ENCODE measurements at places on chromosomes 5 and 9.

DNA sequence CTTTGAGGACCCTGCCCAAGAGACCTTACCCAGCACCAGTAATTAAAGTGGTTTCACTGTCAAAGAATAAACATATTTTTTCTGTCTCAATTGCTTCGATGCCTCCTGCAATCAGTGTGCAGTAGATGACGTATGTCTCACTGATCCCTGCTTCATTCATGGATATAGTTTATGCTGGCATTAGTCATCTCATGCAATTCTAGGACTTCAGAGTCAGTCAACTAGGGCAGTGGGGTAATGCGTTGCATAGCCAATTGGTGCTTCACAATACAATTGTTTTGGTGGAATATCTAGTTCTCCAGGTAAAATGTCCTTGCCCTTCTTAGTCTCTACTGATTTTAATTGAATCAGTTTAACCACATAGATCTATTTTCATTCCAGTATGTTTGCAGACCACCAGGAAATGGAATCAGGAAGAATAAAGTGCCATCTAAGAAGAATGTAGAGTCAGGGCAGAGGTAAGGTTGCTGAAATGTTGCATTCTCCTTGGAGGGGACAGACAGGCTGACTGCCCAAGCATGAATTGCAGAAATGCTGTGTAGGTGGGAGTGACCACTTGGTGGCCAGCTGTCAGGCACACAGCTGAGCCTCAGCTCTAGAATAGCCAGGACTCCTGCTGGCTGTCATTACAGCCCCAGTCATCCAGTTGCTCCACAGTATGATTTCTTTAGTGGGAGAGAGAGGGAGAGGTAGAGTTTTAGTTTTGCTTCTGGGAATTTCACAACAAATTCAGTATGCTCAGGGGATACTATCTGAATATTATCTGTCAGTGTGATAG lies 73.5 kb upstream of the MEGF10 start:
- H3K27ac ChIP-seq = no peak overlapping the region
- peaks cover 8% of the 10 kb centered on the region for H3K4me1 ChIP-seq
- H3K36me3 ChIP-seq = no peaks in the 10 kb centered on the region
- no peak overlapping the region for H3K4me3 ChIP-seq

DNA sequence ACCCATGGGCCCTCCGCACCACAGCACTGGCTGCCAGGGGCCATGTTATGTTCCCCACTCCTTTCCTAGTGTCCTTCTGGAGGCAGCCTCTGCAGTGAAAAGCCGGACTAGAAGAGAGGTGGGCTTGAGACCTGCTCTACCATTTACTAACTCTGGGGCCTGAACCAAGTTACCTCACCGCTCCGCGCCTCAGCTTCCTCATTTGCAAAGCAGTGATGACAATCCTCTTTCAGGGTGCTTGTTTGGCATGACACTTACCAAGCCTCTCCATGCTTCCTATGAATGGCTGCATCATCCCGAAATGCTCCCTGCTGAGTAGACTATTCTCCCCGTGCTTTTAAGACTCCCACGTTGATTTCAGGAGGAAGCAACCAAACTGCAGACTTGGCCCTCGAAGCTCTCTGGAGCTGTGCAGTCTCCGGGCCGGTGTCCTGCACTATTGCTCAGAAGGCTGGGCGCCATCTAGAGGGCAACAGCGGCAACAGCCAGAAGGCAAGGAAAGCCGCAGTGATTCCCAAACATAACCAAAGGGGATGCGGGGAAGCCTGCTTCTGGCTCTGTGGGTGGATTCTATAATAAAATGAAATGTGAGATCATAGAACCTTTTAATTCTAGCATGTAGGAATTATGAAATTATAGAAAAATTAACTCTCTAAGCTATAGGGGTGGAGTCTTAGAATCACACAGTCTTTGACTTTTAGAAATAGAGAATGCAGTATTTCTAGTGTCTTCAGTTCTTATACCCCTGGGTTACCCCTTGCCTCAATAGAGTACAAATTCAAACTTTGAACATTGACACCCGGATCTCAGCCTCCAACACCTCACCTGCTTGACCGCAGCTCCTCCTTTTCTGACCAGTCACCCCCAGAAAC lies 599.8 kb upstream of the BRINP1 start:
- peak; percentile 90 for DNase-seq
- no peak overlapping the region for H3K4me3 ChIP-seq
- peaks cover 28% of the 10 kb centered on the region for H3K27me3 ChIP-seq
- H3K27ac ChIP-seq = no peak overlapping the region
- peaks cover 13% of the 10 kb centered on the region for H3K4me1 ChIP-seq

DNA sequence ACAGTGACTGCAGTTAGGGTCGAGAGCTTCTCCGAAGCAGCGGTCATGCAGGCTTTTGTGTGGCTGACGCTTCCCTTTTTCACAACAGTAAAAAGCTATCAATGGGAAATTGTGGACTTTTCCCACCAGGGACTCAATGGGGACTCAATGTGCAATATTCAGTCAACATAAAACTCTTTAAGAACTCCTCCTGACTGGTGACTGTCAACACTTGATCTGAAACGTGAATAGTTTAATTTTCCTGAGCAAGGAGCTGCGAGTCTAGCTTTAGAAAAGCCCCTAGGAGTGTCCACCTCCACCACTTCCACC lies 28.7 kb downstream of the EXOC3 start:
- H3K36me3 ChIP-seq = peaks cover 5% of the 10 kb centered on the region
- peak overlapping the region; percentile 75 for H3K4me3 ChIP-seq
- DNase-seq = no peak
- peak overlapping the region; percentile 71 for H3K27ac ChIP-seq
- H3K27me3 ChIP-seq = no peaks in the 10 kb centered on the region

GRCh38 chr9:127007638-127008037 lies 93.1 kb downstream of the RALGPS1 start:
- peaks cover 5% of the 10 kb centered on the region for H3K27me3 ChIP-seq
- H3K4me3 ChIP-seq = no peak overlapping the region

- H3K27me3 ChIP-seq = peaks cover 12% of the 10 kb centered on the region
- H3K27ac ChIP-seq = no peak overlapping the region
- H3K4me1 ChIP-seq = no peaks in the 10 kb centered on the region
Observed at GRCh38 chr9:73067074-73067473, 84.6 kb upstream of the ANXA1 start.

- H3K27me3 ChIP-seq = no peaks in the 10 kb centered on the region
- no peak overlapping the region for H3K4me3 ChIP-seq
- peaks cover 21% of the 10 kb centered on the region for H3K4me1 ChIP-seq
- peak; percentile 54 for DNase-seq
- no peaks in the 10 kb centered on the region for H3K36me3 ChIP-seq
Observed at GRCh38 chr5:10590226-10590999, 26.5 kb downstream of the ANKRD33B start.

DNA sequence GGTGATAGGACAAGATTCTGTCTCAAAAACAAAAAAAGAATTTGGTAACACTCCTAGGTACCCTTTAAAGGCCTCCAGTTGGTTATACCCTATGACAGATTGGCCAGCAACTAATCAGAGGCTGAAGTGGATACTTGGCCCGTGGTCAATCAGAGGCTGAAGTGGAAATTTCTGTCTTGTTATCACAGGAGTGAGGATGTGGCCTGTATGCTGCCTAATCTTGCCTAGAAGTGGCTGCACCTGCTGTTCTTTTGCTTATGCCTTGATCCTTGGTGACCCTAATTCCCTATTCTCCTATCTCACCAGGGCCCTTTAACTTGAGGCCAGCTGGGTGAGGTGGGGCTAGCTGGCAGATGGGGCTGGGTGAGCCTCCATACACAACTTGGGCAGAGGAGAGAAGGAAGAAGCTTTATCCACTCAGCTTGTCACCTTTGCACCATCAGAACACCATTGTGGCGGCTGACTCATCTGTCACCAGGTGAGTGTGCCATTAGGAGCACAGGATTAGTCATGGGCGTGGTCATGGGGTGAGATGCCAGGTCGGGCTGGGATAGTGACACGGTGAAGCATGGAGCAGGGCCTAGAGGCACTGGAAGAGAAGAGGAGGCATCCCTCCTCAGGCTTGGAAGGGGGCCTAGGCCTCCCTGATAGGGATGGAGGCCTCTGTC lies 41.5 kb downstream of the SAR1B start:
- peaks cover 5% of the 10 kb centered on the region for H3K4me1 ChIP-seq
- peak; percentile 36 for DNase-seq
- H3K4me3 ChIP-seq = no peak overlapping the region
- H3K36me3 ChIP-seq = no peaks in the 10 kb centered on the region
- peaks cover 3% of the 10 kb centered on the region for H3K27me3 ChIP-seq
- no peak overlapping the region for H3K27ac ChIP-seq

GRCh38 chr5:8523501-8523900 lies 654.6 kb downstream of the MTRR start:
- H3K36me3 ChIP-seq = no peaks in the 10 kb centered on the region
- H3K4me1 ChIP-seq = peaks cover 4% of the 10 kb centered on the region
- no peak overlapping the region for H3K27ac ChIP-seq
- no peak for DNase-seq

DNA sequence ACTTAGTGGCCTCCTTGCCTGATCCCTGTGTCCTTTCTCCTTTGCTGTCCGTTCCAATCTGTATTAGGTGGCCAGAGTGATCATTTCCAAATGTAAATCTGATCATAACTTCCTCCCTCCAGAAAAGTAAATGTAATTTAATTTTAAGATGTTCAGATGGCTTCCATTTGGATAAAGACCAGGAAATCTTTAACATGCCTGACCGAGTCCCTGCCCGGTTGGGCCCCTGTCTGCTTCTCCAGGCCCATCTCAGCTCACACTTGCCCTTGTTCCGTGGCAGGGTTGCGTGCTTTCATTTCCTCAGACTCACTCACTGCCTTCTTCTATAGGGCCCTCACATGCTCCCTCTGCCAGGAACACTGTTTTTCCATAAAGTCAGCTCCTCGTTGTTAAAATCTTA lies 7.6 kb downstream of the MAP3K1 start:
- no peak overlapping the region for H3K4me3 ChIP-seq
- H3K27ac ChIP-seq = no peak overlapping the region
- H3K4me1 ChIP-seq = peaks cover 57% of the 10 kb centered on the region

DNA sequence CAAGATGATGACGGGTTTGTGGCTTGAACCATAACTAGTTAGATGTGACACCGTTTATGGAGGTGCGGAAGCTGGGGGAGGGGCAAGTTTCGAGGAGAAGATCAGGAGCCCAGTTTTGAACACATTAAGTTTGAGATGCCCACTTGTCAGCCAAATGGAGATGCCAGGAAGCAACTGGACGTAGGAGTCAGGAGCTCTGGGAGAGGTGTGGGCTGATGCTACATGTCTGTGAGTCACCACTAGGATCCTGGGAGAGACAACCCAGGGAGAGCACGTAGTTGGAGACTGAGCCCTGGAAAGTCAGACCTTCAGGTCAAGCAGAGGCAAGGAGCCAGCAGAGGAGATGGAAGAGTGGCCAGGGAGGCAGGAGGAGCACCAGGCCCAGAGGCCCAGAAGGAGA lies 48.8 kb upstream of the SLC25A51 start:
- peaks cover 66% of the 10 kb centered on the region for H3K4me1 ChIP-seq
- peak overlapping the region; percentile 63 for H3K27ac ChIP-seq
- DNase-seq = no peak
- no peaks in the 10 kb centered on the region for H3K27me3 ChIP-seq
- peaks cover 28% of the 10 kb centered on the region for H3K36me3 ChIP-seq

GRCh38 chr5:18736051-18736398 lies 1101.8 kb downstream of the TAF11L14 start:
- no peaks in the 10 kb centered on the region for H3K36me3 ChIP-seq
- DNase-seq = no peak
- H3K27me3 ChIP-seq = no peaks in the 10 kb centered on the region
- no peak overlapping the region for H3K27ac ChIP-seq

DNA sequence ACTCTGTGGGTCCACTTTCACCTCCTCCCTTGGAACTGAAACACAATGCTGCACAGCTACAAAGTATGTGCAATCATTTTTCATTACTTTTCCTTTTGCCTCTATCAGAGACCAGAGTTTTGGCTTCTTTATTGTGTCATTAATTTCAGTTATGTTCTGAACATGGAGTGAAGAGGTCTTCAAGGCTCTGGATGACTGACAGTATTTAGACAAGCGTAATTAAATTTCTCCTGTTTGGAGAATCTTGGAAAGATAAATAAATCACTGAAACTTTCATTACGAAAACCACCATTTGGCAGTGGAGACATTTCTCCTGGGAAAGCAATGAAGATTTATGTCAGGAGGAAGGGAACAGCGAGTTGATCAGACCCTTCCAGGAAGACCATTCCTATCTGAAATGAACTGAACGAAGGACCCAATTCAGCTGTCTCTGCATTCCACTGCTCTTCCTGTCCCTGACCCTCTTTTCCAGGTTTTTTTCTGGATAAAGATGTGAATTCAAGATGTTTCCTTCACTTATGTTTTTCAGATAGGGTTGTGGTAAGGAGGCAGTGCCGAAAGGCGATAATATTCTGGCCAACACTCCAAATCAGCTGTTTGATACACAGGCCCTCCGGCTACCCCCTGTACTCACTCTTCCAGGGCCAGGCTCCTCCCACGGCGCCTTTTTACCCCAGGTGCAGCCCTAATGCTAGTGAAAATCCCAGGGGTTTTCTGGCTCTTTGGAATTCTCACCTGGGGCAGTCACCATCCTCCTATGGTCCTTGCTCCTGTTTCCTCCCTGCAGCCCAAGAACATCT lies 77.2 kb upstream of the OSMR start:
- peaks cover 8% of the 10 kb centered on the region for H3K36me3 ChIP-seq
- DNase-seq = no peak
- H3K27me3 ChIP-seq = peaks cover 18% of the 10 kb centered on the region
- peaks cover 15% of the 10 kb centered on the region for H3K4me1 ChIP-seq
- no peak overlapping the region for H3K27ac ChIP-seq

DNA sequence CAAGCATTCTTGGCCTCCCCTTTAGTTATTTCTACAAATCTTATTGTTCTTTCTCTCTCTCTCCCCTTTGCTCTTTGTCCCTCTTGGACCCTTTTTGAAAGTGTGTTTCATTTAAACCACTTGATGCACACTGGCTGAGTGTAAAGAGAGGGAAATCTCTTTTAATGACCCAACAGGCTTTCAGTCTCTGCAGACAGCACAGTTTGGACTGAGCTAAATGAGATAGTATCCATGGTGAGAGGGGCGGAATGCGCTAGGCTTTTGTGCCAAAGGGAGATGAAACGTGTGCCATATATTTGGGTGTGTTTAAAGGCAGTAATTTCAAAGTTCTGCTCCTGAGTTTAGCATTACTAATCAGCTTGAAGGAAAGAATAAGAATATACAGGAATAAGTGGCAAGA lies 184.9 kb downstream of the PCSK1 start:
- H3K4me1 ChIP-seq = peaks cover 36% of the 10 kb centered on the region
- no peak for DNase-seq
- no peaks in the 10 kb centered on the region for H3K36me3 ChIP-seq
- no peaks in the 10 kb centered on the region for H3K27me3 ChIP-seq
- H3K4me3 ChIP-seq = no peak overlapping the region

- H3K27me3 ChIP-seq = no peaks in the 10 kb centered on the region
- no peak for DNase-seq
- no peak overlapping the region for H3K27ac ChIP-seq
- no peak overlapping the region for H3K4me3 ChIP-seq
Observed at GRCh38 chr5:180990882-180991242, 2.2 kb downstream of the BTNL3 start.

GRCh38 chr5:122661496-122662180 lies 113.2 kb upstream of the SNX2 start:
- no peaks in the 10 kb centered on the region for H3K36me3 ChIP-seq
- no peaks in the 10 kb centered on the region for H3K27me3 ChIP-seq
- H3K27ac ChIP-seq = peak overlapping the region; percentile 21
- no peak overlapping the region for H3K4me3 ChIP-seq

GRCh38 chr5:35319333-35320002 lies 89.2 kb upstream of the PRLR start:
- no peak overlapping the region for H3K4me3 ChIP-seq
- no peak for DNase-seq
- no peaks in the 10 kb centered on the region for H3K27me3 ChIP-seq
- H3K36me3 ChIP-seq = no peaks in the 10 kb centered on the region
- H3K27ac ChIP-seq = no peak overlapping the region

- H3K4me1 ChIP-seq = peaks cover 30% of the 10 kb centered on the region
- H3K27ac ChIP-seq = no peak overlapping the region
- no peaks in the 10 kb centered on the region for H3K36me3 ChIP-seq
- no peak for DNase-seq
- no peak overlapping the region for H3K4me3 ChIP-seq
Observed at GRCh38 chr5:125372694-125373631, 626.5 kb upstream of the ZNF608 start.

Measured in osteocyte (in vitro differentiated cells).